Epithelial cell of alveolus of lung (primary cell): ENCODE measurements at places on chromosomes 3 and 15. TPM values are rescaled to one million over a fixed set of nuclear protein-coding genes. Genes with fewer than 3 reads are reported as not detected.

The CTXND1 gene
- total RNA-seq = 1.1 TPM in 1 of 2 replicates, not detected in the other

The SLCO2A1 gene
- total RNA-seq = 2.3 and 4.0 TPM in 2 replicates

The ARMC8 gene
- total RNA-seq = 26.2 and 39.8 TPM in 2 replicates

The BUB1B gene
- total RNA-seq = 10.3 and 18.2 TPM in 2 replicates

The ETV5 gene
- total RNA-seq = 19.1 and 48.0 TPM in 2 replicates
